ENCODE measurements at places on chromosomes 16 and 17.

DNA sequence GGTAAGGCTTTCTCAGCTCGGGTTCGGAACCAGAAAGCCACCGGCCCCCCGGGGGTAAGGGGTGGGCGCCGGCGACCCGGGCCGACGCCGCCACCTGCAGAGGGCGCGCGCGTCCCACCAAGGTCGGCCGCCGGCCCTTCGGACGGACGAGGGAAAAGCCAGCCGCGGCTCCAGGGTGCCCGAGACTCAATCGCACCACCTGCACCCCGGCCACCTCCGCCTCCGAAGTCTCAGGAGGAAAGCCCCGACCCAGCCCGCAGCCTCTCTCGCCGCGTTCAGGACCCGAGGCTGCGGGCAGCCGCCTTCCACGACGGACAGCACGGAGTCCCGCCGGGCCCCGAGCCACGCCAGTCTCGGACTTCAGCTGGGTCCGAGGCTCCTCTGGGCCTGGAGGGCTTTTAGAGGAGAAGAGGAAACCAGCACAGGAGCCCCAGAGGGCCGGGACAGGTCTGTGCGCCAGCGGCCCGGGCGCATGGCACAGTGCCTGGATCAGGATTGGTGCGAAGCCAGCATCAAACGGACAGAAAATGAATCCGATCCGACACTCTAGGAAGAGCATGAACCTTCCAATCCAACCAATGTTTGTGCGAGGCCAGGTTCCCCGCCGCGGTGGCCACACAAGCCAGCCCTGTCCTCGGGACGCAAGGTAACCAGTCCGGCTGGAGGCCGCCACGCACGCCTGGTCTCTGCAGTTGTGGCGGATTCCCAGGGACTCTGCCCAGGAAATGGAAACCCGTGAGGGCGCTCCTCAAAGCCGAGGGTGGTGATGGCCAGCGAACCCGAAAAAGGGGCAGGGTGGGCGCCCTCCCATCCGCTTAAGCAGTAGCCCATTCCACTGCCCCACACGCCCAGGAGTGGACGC lies 6.7 kb downstream of the CBX8 start:
- DNase-seq: no peak

DNA sequence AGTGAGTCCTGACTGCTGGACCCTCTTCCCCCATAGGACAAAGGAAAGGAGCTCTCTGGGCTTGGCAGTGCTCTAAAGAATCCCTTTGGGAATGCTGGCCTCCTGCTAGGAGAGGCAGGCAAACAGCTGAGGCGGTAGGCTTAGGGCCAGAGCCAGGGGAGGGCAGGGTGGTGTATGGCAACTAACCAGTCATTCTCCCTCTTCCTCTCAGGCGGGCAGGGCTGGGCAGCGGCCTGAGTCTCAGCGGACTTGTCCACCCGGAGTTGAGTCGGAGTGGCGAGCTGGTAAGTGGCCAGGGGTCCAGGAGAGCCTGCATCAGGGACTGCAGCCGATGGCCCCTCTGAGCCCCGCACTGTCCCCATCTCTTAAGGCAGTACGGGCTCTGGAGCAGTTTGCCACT lies 4.4 kb downstream of the ACADVL start:
- no peak for DNase-seq

DNA sequence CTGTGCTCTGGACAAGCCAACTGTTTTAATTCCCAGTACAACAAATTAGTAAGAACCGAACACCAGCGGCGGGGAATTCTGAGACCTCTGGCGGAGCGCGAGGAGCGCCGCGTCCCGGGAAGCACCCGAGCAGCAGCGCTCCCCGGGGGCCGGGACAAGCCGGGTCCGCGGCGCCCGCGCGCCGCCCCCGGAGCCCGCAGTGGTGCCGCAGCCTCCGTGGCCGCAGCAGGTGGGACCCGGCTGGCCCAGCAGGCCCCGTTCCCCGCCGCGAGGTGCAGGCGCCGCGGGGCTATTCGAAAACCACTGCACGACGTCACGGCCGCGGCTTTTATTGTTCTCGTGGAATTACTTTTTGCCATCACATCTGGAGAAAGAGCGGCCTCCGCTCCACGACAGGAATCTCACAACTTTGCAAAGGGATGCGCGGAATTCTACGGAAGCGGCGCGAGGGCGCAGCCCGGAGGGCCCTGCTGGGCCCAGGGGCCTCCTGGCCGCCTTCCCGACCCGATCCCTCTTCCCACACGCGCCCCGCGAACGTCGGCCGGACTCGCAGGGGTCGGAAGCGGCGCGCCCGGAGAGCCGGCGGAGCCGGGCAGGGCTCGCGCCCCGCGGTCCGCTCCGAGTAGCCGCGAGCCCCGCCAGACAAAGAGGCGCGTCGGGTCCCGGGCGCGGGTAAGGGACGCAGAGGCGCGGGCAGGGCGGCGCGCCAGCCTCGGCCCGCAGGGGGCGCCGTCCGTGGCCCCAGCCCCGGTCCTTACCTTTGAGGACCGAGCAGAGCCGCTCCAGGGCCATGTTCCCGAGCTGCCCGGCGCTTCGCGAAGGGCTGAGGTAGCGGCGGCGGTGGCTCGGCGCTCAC lies 696 bp downstream of the NETO2 start:
- DNase-seq: peak; percentile 2

- DNase-seq: no peak
These were observed 22.3 kb downstream of the SYCE1L start for GRCh38 chr16:77221482-77221881.

DNA sequence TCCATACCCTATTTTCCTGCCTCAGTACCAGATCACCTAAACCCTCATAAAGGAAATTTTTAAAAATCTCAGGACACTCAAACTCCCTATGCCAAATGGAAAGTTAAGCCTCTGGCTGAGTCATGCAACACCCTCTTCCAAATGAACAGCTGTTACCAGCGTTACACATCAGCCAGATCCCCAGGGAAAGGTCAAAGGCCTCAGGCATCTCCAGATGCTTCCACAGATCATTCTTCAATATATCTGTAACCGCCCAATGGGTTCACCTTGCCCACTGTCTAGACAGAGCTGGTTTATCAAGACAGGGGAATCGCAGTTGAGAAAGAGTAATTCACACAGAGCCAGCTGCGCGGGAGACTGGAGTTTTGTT lies 29.1 kb upstream of the SHCBP1 start:
- DNase-seq: no peak
